ENCODE measurements at places on chromosomes 16 and 17.

GRCh38 chr16:57383276-57384247 is 11.3 kb downstream of the CX3CL1 start:
- DNase-seq, result no peak

DNA sequence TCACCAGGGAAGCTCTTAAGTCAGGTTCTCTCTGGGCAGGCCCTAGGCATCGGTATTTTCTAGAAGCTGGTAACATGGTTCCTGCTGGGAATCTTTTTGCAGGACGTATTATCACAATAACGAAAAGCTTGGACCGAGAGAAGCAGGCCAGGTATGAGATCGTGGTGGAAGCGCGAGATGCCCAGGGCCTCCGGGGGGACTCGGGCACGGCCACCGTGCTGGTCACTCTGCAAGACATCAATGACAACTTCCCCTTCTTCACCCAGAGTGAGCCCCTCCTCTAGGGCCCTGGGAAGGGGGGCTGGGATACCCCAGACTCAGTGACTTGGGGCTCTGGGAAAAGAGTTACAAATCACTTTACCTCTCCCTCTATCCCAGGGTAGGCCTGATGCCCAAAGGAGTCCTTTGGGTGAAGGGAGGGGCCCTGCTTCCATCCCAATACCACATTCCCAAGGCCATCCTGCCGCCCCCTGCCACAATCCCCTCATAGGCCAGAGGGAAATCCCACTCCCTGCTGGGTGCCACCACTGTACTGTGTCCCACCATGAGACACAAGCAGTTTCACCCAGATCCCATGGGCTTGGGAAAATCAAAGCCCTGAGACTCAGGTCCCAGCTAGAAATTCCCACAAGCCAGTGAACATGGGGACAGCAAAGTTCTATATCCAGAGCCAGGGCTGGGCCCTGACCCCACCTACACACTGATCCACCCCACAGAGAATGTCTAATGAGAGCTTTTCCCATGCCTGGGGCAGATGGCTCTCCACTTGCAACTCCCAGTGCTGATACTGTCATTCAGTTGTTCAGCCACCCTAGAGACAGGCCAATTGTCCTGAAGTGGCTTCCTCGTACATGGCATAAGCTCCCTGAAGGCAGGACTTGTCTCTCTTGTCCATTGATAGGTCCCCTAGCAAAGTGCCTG is 23.0 kb downstream of the CDH5 start:
- no peak for DNase-seq

- peak; percentile 18 for DNase-seq
These were observed 3.2 kb downstream of the CSF3 start for GRCh38 chr17:40018211-40019121.

GRCh38 chr17:74179576-74179975 is 23.9 kb upstream of the RPL38 start:
- no peak for DNase-seq

- no peak for DNase-seq
These were observed 78.0 kb upstream of the ZNF750 start for GRCh38 chr17:82917699-82918345.

DNA sequence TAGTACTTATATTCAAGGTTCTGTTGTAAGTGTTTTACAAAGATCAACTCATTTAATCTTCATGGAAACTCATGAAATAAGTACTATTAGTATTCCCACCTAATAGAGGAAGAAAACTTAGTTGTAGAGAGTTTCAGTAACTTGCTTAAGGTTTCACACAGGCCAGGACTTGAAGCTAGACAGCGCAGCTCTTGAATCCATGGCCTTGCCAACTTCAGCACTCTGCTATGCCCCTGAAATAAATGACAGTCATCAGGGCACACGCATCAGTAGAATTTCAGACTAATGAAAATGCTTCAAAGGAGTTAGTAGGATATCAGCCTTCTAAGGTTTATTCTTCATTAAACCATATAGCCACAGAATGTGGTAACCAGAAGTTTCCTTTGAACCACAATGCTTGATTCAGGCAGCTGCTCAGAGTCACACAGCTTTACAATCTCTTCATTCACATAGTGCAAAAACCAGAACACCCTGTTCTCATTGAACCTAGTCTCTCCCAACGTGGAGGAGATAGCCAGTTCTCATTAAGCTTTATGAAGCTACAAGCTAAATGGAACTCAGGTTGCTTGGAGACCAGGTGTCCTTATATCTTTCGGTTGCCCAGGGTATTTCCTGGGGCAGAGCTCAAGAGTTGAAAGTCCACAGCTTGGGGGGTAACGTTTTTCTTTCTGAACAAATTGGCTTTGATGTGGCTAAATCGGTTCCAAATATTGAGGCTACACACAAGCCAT is 39.7 kb downstream of the KCNJ2 start:
- DNase-seq, result no peak

- DNase-seq, result no peak
These were observed 33.7 kb downstream of the GINS3 start for GRCh38 chr16:58425756-58426494.

GRCh38 chr17:46727572-46728348 is 90.7 kb downstream of the WNT3 start:
- DNase-seq, result no peak

DNA sequence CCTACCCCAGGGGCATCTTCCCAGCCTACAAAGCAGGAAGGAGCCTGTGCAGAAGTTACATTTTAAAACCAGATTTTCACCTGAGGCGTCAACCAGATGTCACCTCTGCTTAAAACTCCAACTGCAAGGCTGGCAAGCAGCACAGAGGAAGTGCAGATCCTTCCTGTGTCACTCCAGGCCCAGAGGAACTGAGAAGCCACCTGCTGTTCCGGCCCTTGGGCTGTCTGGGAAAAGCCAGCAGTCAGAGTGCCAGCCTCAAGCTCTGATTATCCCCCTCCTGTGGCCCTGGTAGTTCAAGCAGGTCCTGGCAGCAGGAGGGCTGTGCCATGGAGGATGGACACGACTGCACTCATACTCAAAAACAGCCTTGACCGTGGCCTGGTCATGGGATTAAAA is 10.2 kb downstream of the POLR2C start:
- DNase-seq, result no peak

GRCh38 chr17:69093279-69093789 is 32.6 kb upstream of the ABCA9 start:
- no peak for DNase-seq

GRCh38 chr17:50259477-50260324 is 14.6 kb upstream of the TMEM92 start:
- no peak for DNase-seq
